ENCODE measurements at places on chromosomes 1 and 21.

DNA sequence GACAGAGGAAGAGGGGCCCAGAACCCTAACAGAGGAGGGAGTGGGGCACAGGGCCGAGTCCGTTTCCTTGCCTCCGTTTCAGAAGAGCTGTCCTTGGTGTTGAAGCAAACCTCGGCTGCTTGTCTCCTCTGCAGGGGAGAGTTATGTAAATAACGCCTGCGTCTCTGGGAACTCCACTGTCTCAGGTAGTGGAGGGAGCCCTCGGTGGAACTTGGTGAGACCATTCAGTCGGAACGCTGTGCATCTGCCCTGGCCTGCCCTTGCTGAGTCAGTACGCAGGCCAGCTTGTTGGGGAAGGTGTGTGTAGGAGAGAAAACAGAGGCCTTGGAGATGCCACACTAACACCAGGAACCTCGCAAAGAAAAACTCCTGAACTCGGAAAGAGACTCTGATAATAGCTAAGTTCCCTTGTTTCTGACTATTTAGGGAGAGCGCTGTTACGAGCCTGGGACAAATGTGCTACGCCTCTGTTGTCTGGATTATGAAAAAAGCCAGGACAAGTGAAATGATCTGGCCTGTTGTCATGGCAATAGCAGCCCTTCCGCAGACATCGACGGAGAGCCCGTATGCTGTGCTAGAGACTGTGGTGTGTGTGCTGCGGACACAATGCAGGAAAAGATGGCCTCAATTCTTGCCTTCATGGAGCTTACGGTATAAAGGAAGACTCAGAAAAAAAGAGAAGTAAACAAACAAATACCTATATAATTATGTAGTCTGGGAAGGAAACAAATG, 94.6 kb upstream of the AKT3 start:
- DNase-seq, result peak; percentile 73

- no peak for DNase-seq
These were observed 158.4 kb downstream of the GABPA start for GRCh38 chr21:25893191-25893590.

DNA sequence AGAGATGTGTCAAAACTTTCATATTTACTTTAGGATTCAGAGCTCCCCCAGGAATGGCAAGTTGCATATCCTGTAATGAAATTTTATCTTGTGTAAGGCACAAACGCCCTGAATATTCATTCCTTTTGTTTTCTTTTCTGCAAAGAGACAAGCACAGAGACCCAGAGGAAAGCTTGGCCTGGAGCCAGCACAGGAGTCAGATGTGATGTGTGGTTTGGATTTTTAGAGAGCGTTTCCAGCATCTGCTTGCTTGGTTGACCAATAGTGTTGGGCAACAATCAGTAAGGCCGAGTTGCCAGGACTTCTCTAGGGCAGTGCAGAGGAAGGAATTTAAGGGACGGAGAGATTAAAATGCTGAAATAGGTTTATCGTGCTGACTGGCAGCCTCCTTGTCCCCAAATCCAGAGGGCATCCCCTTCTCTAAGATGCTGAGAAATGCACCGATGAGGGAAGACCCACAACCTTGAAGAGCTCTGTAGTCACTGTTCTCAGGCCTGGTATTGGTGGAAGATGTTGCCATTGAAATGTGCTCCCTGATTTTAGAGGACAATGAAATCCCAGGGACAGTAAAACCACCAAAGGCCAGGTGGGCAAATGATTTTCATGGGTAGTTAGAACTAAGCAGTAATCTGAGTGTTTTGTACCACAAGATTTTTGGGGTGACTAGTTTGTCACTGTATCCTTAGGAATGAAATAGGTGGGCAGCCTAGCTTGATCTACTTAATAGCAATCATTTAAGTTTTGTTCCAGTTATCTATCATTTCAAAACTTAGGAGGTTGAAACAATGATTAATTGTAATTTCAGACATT, 37.9 kb upstream of the RHOU start:
- peak; percentile 95 for DNase-seq

GRCh38 chr1:231041719-231042261, 1.7 kb upstream of the FAM89A start:
- no peak for DNase-seq

DNA sequence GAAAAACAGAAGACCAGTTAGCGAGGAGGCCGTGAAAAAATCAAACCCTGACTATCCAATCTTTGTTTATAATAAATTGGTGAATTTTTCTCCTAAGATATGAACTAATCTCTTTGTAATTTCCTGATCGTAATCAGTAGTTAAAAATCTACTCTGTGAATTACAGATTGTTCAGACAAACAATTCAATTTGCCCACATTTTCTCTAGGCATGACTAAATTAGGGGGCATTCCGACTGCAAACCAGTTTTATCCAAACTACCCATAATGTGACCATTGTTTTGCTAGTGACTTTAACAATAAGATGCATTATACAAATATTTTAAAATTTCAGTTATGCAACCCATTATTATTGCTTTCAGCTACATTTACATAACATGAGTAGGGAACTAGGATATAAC, 546.9 kb upstream of the ADAMTS5 start:
- DNase-seq, result no peak

DNA sequence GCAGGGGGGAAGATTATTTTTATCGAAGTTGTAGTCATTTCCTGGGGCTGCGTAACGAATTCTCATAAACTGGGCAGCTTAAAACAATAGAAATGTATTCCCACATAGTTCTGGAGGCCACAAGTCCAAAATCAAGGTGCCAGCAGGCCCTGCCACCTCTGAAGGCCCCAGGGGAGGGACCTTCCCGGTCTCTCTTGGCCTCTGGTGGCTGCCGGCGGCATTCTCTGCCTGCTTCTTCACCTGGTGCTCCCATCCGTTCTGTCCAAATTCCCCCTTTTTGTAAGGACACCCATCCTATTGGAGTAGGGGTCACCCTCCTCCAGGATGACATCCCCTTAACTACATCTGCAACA, 92.8 kb downstream of the PDE9A start:
- no peak for DNase-seq

DNA sequence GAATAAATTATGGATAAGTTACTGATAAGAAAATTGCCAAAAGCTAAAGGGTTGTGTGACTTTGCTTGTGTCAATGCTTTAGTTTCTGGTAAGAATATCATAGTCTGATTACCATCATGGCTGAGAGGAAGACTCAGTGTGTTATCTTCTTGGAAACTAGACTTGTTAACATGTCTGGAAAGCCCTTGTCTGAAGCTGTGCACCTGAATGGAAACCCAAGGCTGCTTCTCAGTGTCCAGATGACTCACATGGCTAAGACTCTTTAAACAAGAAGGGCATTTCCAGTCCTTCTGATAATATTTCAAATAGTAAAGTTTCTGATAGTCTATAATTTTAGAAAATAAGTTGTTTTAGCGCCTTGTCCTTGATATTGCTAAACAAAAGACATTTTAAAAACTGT, 1092.7 kb downstream of the PLA2G4A start:
- DNase-seq, result peak; percentile 13

DNA sequence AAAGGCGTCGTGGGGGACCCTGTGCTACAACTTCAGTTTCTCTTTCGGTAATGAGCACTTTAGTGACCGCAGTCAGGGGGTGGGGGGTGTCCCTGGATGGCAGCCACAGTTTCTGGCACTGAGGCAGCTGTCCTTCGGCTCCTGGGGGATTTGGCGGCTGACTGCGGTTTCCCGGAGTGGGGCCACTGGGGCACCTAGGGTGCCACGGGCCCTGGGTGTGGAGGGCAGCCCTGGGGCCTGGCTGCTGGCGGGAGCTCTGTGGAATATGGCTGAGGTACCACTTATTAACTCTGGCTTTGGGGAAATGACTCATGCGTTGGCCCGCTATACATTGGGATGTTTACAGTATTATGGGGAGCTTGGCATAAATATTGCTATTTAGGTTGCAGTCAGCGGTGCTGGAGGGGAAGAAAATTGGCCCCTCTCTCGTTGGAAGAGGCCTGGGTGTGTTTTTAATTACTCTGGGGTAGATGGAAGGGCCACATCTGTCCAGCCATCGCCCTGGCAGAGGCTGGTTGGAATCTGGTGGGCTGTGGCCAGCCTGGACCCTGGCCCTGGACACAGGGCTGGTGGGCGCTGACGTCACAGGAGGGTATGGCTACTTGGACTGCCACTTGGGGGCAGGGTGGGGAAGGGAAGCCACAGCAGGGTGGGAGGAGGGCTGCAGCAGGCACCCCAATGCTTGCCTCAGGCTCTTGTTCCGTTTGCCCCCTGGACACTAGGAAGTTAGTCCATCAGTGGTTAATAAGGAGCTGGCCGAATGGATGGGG, 2.0 kb downstream of the EPHB2 start:
- DNase-seq, result no peak

GRCh38 chr1:64393790-64394189, 76.1 kb upstream of the CACHD1 start:
- DNase-seq, result no peak

GRCh38 chr1:159040893-159041724, 31.4 kb downstream of the IFI16 start:
- no peak for DNase-seq
